ENCODE measurements at places on chromosomes 1 and 21.

- DNase-seq: no peak
These were observed 211.2 kb upstream of the PTBP2 start for GRCh38 chr1:96510391-96510790.

DNA sequence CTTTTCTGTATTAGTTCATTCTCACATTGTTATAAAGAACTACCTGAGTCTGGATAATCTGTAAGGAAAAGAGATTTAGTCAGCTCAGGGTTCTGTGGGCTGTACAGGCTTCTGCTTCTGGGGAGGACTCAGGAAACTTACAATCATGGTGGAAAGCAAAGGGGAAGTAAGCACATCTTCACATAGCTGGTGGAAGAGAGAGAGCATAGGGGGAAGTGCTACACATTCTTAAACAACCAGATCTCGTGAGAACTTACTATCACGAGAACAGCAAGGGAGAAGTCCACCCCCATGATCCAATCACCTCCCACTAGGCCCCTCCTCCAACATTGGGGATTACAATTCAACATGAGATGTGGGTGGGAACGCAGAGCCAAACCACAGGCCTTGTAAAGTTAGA, 37.9 kb upstream of the AHCTF1 start:
- no peak for DNase-seq

GRCh38 chr1:46206399-46206798, 3.3 kb downstream of the LURAP1 start:
- DNase-seq: no peak

GRCh38 chr21:42829954-42830353, 49.4 kb downstream of the WDR4 start:
- no peak for DNase-seq

- no peak for DNase-seq
These were observed 31.3 kb downstream of the CBR1 start for GRCh38 chr21:36100971-36101641.

DNA sequence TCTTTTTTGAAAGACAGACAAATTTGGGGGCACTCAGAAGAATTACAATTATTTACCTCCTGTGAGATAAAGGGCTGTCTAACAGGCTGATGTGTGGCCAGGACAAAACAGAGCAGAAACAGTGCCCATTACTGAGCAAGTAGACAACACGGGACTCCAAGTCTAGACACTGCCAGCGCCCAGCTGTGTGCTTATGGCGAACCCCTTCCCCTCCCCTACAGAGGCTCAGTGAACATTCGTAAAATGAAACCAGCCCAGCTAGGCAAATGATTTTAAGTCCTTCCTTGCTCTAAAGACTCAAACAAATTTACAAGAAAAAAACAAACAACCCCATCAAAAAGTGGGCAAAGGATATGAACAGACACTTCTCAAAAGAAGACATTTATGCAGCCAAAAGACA, 91.1 kb downstream of the RUNX1 start:
- no peak for DNase-seq

Measured in BE2C (cell line).